ENCODE measurements at places on chromosomes 2 and 18.

- DNase-seq = no peak
Measured at GRCh38 chr2:71748227-71748626, 294.9 kb downstream of the DYSF start.

GRCh38 chr2:127185093-127185492, 35.0 kb downstream of the CYP27C1 start:
- DNase-seq = no peak

- no peak for DNase-seq
Measured at GRCh38 chr2:98172951-98173350, 86.0 kb downstream of the VWA3B start.

DNA sequence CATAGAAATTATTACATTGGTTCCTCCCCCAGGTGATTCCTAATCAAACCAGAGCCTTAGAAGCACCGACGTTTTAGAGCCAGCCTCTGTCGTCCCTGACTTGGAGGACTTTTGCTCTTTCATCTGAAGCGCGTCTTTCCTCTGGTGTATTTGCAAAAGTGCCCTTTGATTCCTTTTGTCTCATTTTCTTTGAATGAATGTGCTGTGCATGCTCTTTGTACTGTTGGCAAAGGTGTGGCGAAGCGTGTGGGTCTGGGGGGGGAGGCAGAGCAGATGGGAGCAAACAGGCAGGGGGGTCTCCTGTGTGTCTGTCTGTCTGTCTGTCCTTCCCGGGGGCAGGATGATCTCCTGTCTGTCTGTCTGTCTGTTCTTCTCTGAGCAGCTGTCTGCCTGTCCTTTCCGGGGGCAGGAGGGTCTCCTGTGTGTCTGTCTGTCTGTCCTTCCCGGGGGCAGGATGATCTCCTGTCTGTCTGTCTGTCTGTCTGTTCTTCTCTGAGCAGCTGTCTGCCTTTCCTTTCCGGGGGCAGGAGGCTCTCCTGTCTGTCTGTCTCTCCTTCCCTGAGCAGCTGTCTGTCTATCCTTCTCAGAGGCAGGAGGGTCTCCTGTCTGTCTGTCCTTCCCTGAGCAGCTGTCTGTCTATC, 205.5 kb upstream of the MYT1L start:
- DNase-seq = no peak

- DNase-seq = no peak
Measured at GRCh38 chr2:6103949-6104348, 411.8 kb downstream of the SOX11 start.

GRCh38 chr2:171447675-171448074, 13.6 kb downstream of the DCAF17 start:
- DNase-seq = no peak

GRCh38 chr18:23627970-23628369, 34.7 kb downstream of the ANKRD29 start:
- DNase-seq = no peak

GRCh38 chr18:40855661-40856060, 1099.4 kb upstream of the PIK3C3 start:
- no peak for DNase-seq

DNA sequence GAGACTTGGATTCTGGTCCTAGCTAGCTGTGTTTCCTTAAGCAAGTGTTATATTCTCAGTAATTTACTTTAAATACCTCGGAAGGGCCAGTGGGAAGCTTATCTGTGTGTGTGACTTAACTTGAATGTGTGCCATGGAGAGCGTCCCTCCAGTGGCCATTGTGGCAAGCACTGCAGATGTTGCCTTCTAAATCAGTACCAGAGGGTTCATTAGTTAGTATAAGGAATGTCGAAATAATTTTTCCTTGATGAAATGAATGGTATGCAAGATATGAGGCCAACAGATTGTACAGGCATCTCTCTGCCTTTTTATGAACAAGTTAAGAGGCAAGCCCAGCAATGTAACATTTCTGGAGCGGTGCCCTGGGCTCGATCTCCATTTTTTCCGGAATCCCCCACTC, 52.0 kb downstream of the FBXO36 start:
- no peak for DNase-seq

DNA sequence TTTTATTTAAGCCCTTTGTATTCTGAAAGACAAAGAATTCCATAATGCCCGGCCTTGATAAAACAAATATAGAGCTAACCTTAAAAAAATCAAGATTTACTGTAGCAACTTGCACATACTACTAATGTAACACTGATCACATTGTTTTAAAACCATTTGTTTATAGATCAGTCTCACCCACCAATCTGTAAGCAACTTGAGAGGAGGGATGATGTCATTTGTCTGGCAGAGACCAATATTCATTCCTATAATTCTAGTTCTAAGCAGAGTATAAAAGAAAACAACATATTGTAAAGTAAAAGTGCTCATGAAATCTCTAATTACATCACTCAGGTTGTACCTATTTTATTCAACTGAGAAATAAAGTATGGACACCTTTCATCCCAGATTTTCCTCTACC, 380.6 kb downstream of the TGIF1 start:
- no peak for DNase-seq

GRCh38 chr2:197358931-197359330, 48.4 kb upstream of the ANKRD44 start:
- DNase-seq = no peak

GRCh38 chr18:66377291-66377690, 226.6 kb downstream of the CDH19 start:
- no peak for DNase-seq

DNA sequence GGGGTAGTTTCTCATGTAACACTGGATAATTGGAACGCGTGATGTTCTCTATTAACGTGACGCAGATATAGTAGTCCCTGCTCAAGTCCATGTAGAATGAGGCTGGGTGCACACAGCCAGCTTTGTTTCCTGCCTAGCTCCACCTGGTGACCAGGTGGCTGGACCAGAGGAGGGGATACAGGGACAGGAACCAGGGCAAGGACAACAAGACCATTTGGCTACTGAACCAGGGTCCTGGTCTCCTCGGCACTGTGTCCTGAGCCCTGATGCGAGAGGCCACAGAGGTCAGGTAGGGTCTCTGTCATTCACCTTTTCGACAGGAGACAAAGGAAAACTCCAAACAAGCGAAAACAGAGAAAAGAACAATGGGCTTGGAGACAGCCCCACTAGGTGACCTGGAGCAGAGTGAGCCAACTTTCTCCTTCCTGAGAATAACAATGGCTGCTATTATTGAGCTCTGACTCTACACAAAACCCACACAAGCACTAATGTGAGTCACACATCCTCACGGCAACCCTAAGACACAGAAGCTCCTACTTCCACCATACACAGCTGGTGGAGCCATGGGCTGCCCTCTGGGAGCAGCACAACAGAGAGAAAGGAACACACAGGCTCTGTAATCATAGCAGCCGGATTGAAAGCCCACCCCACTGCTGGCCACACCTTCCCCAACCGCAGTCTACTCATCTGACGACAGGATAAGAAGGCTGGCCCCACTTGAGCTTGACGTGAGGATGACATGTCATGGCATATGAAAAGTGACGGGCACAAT, 67.3 kb upstream of the TEX51 start:
- DNase-seq = no peak

DNA sequence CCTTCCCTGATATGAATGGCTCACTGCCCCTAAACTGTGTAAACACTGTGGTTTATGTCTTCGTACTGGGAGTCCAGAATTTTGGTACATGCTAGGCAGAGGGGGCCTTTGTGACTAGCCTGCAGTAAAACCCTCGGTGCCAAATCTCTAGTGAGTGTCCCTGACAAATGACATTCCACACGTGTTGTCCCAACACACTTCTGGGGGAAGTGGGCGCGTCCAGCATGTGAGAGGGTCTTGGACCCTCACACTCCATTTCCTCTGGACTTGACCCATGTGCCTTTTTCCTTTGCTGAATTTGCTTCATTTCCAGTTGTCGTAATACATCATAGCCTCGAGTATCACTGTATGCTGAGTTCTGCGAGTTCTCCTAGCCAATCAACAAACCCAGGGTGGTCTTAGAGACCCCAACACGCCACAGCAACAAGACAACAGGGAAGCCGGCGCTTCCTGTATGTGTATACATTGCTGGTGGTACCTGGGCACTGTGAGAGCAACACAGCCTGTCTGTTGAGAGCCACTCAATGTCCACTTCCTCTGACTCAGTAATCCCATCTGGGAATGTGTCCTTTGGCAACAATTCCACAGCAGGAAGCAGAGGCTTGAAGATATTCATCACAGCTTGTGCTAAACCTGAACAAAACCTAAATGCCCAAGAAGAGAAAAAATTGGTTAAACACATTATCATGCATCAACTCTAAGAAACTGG, 26.9 kb upstream of the SLC66A3 start:
- no peak for DNase-seq

Measured in activated T-cell treated with anti-CD3 and anti-CD28 coated beads, Interleukin-2, amount 50 U/mL, for 72 hours (primary cell).